ENCODE measurements at places on chromosomes 3 and 15. TPM values are rescaled to one million over a fixed set of nuclear protein-coding genes. Genes with fewer than 3 reads are reported as not detected.

HRH1 gene
- not detected for total RNA-seq

TTBK2 gene
- total RNA-seq = 17.5 TPM

SCAMP5 gene
- total RNA-seq = 6.4 TPM

SSUH2 gene
- total RNA-seq = not detected

AADACL2 gene
- not detected for total RNA-seq

MAGI1 gene
- total RNA-seq = not detected

PARP15 gene
- 41.8 TPM for total RNA-seq

FANCD2OS gene
- total RNA-seq = not detected

CLSTN2 gene
- not detected for total RNA-seq

CLDN16 gene
- total RNA-seq = not detected

Data from CD4-positive, alpha-beta T cell (primary cell).